ENCODE measurements at places on chromosomes 1 and 21. TPM values are rescaled to one million over a fixed set of nuclear protein-coding genes. Genes with fewer than 3 reads are reported as not detected.

Gene MYCL
- 2.3 TPM for total RNA-seq

Gene MAPKAPK2
- 34.9 TPM for total RNA-seq

Gene RGSL1
- total RNA-seq, result not detected

Gene CFAP45
- 0.28 TPM for total RNA-seq

Gene CFAP107
- total RNA-seq, result not detected

Gene OR6P1
- not detected for total RNA-seq

Gene HCRTR1
- total RNA-seq, result not detected

Gene SLC6A9
- total RNA-seq, result 4.2 TPM

Gene OR2T2
- total RNA-seq, result not detected

Gene TEX38
- total RNA-seq, result not detected

Gene UBAP2L
- 37.5 TPM for total RNA-seq

Gene CHI3L1
- total RNA-seq, result 5.4 TPM

Gene TRIM67
- not detected for total RNA-seq

Gene IL20
- not detected for total RNA-seq

Gene NID1
- total RNA-seq, result 96.4 TPM

Gene LCE2B
- not detected for total RNA-seq

Gene TMPRSS3
- not detected for total RNA-seq

Gene TENT5C
- 2.0 TPM for total RNA-seq

Gene S1PR1
- 3.1 TPM for total RNA-seq

Gene BTBD19
- total RNA-seq, result 4.4 TPM

Gene PPT1
- total RNA-seq, result 59.4 TPM

Gene PDC
- total RNA-seq, result 0.38 TPM

Gene TSTD1
- 41.4 TPM for total RNA-seq

Gene PALMD
- 31.9 TPM for total RNA-seq

Gene CELSR2
- 2.5 TPM for total RNA-seq

Gene KCNAB2
- 2.0 TPM for total RNA-seq

Gene CENPS
- total RNA-seq, result 25.3 TPM

Gene PRDX6
- total RNA-seq, result 285 TPM

Gene RCAN1
- total RNA-seq, result 174 TPM

Gene TCHH
- under 0.01 TPM for total RNA-seq

Gene CELA2A
- total RNA-seq, result 0.28 TPM

Gene S100A7
- total RNA-seq, result not detected

Gene SPRR3
- total RNA-seq, result not detected

Gene CD2
- not detected for total RNA-seq

Gene NR5A2
- total RNA-seq, result under 0.01 TPM

Gene IGSF21
- total RNA-seq, result not detected

Gene FCER1G
- total RNA-seq, result 0.38 TPM

Gene ALX3
- not detected for total RNA-seq

Gene SLFNL1
- 0.28 TPM for total RNA-seq

Gene NBPF8
- total RNA-seq, result 11.0 TPM
